ENCODE measurements at places on chromosomes 1 and 21. TPM values are rescaled to one million over a fixed set of nuclear protein-coding genes. Genes with fewer than 3 reads are reported as not detected.

The REN gene
- total RNA-seq: not detected

DNA sequence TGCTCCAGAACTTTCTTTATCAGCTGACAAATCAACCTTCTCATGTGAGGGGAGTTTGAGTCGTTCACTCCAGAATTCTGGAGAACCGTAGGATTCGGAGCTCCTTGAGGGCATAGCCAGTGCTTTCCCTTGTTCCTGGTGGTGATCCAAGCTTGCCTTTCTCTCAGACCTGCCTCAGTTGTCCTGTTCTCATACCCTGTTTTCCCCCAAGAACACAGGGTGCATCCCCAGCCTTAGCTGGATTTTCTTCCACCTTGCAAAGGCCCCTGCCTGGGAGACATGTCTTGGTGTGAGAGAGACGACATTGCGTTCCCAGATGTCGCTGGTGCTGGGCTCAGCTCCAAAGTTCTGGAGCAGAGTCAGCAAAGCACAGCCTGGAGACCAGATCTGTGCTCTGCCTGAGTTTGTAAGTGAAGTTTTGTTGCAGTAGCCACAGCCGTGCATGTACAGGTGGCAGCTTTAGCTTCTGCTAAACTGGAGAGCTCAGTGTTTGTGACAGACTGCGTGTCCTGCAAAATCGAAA is 40.0 kb downstream of the ABCG1 start:
- H3K27me3 ChIP-seq: no peaks in the 10 kb centered on the region
- H3K27ac ChIP-seq: no peak overlapping the region
- H3K36me3 ChIP-seq: no peaks in the 10 kb centered on the region
- no peak overlapping the region for H3K4me3 ChIP-seq
- H3K4me1 ChIP-seq: peaks cover 16% of the 10 kb centered on the region

The ADORA1 gene
- 3.2 TPM for total RNA-seq

- H3K4me3 ChIP-seq: no peak overlapping the region
- no peak overlapping the region for H3K27ac ChIP-seq
- no peak for DNase-seq
- no peaks in the 10 kb centered on the region for H3K36me3 ChIP-seq
Measured at GRCh38 chr1:9435153-9435636, 104.1 kb upstream of the SLC25A33 start.

The HPCAL4 gene
- 0.13 TPM for total RNA-seq

- H3K4me3 ChIP-seq: peak overlapping the region; percentile 74
- peaks cover 44% of the 10 kb centered on the region for H3K27me3 ChIP-seq
Measured at GRCh38 chr1:1116701-1117468, 996 bp upstream of the C1orf159 start.

The PADI3 gene
- 2.0 TPM for total RNA-seq

DNA sequence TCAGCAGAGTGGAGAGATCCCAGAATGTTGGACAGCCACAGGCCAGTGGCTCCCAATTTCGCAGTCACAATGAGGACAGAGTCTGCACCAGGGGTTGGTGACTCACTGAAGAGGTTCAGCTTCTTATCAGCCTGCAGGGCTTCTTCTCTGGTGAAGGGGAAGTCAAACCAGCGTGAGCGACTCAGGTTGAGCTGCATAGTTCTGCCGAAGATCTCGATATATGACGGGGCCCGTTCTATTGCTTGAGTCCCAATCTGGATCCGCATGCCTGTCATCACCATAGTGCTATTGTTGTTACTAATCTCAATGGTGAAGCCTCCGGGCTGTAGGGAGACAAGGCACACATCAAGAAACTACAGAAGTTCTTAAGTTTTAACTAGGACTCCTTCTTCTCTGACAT is 58.5 kb downstream of the UBR4 start:
- peaks cover 24% of the 10 kb centered on the region for H3K36me3 ChIP-seq
- no peak for DNase-seq
- no peaks in the 10 kb centered on the region for H3K27me3 ChIP-seq
- H3K4me1 ChIP-seq: no peaks in the 10 kb centered on the region
- H3K4me3 ChIP-seq: no peak overlapping the region
- no peak overlapping the region for H3K27ac ChIP-seq

- no peaks in the 10 kb centered on the region for H3K36me3 ChIP-seq
- no peak overlapping the region for H3K4me3 ChIP-seq
- peaks cover 15% of the 10 kb centered on the region for H3K4me1 ChIP-seq
- DNase-seq: no peak
- H3K27me3 ChIP-seq: no peaks in the 10 kb centered on the region
- H3K27ac ChIP-seq: no peak overlapping the region
Measured at GRCh38 chr1:62954758-62955157, 170.8 kb downstream of the ATG4C start.

GRCh38 chr1:9265037-9265436 is 27.7 kb upstream of the SPSB1 start:
- no peaks in the 10 kb centered on the region for H3K36me3 ChIP-seq
- no peak for DNase-seq
- H3K27ac ChIP-seq: no peak overlapping the region
- H3K4me3 ChIP-seq: no peak overlapping the region
- H3K4me1 ChIP-seq: peaks cover 9% of the 10 kb centered on the region

- H3K27me3 ChIP-seq: peaks cover 97% of the 10 kb centered on the region
- H3K36me3 ChIP-seq: no peaks in the 10 kb centered on the region
- H3K4me3 ChIP-seq: peak overlapping the region; percentile 95
- no peak overlapping the region for H3K27ac ChIP-seq
- peaks cover 8% of the 10 kb centered on the region for H3K4me1 ChIP-seq
Measured at GRCh38 chr1:20486457-20487235, 636 bp upstream of the CAMK2N1 start.

DNA sequence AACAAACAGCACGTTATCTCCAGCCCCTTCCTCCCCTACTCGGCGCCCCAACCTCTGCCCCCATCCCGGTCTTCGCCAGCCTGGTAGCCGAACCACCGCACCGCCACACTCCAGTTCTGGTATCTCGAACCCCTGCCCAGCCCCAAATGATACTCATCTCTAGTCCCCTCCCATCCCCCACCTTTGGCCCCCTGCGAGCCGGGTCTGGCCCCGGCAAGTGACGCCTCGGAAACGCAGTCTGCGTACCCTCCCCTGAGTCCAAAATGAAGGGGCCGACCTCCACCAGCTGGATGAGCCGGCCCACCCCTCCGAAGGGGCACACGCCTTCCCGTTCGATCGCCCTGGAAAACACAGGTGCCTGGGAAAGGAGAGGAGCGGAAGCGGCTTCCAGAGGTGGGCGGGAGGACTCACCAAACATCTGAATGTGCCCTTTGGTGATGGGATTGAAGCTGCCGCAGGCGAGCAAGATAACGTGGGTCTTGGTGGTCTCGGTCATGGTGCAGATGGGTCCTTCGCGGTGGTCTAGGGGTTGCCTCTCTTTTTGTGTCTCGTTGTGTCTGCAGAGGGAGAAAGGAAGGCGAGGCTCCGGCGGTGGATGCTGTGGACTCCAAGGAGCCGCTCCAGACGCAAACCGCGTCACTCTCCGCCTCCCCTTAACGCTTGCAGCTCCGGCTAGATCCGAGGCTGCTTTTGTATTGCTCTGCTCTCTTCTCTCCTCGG is at the start of gene NMNAT2:
Gene NMNAT2, minus strand, starts transcription at position 609 of the 720 bp plus-strand sequence. Its CDS starts 113 bp downstream, at position 496.
- DNase-seq: peak; percentile 78
- H3K36me3 ChIP-seq: no peaks in the 10 kb centered on the region
- peaks cover 39% of the 10 kb centered on the region for H3K27me3 ChIP-seq
- H3K27ac ChIP-seq: no peak within 1 kb of the TSS

The NTNG1 gene
- total RNA-seq: 0.62 TPM

DNA sequence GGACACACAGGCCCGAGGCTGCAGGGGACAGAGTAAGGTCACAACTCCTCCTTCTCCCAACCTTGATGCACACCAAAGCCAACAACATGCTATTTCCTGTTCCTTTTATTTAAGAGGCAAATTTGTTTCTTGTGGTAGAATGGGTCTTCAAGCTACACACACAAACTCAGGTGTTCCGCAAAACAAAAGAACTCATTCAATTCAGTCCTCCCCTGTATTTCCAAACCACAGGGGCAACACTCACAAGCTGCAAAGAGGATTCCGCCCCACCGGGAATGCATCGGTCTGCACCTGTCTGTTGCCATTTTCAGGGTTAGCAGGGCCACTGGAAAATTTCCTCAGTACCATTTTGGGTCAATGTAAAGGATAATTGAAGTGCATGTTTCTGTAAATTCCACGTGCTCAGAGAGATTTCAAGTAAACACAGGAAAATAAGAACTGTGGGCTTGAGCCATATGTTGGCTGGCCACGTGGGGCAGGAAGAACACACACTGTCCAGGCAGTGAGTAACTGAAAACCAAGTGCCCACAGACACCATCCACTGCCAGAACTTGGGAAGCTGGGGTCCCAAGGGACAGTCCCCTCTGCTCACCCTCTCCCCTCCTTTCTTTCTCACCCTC is 145.2 kb upstream of the ERG start:
- DNase-seq: no peak
- no peak overlapping the region for H3K4me3 ChIP-seq

DNA sequence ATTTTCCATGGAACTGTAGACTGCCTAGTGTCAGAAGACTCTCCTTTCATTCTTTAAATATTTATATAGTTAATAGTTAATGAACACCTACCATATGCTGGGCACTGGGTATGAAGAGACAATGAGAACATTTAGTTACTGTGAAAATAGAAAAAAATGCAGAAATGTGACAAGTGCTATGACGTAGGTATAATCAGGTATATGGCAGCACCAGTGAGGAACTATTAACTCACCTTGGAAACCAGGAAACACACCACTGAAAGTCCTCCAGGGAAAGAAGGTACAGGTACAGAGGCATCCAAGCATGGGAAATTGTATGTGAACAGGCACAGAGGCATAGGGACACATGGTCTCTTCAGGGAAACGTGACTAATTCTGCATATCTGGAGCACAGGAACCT is 42.3 kb downstream of the DPT start:
- no peaks in the 10 kb centered on the region for H3K27me3 ChIP-seq
- DNase-seq: no peak
- H3K4me1 ChIP-seq: no peaks in the 10 kb centered on the region
- no peaks in the 10 kb centered on the region for H3K36me3 ChIP-seq
- H3K27ac ChIP-seq: no peak overlapping the region

The RHBG gene
- total RNA-seq: not detected

The CHODL gene
- 1.6 TPM for total RNA-seq

The HES3 gene
- total RNA-seq: 22.2 TPM

The DMBX1 gene
- total RNA-seq: 0.06 TPM

DNA sequence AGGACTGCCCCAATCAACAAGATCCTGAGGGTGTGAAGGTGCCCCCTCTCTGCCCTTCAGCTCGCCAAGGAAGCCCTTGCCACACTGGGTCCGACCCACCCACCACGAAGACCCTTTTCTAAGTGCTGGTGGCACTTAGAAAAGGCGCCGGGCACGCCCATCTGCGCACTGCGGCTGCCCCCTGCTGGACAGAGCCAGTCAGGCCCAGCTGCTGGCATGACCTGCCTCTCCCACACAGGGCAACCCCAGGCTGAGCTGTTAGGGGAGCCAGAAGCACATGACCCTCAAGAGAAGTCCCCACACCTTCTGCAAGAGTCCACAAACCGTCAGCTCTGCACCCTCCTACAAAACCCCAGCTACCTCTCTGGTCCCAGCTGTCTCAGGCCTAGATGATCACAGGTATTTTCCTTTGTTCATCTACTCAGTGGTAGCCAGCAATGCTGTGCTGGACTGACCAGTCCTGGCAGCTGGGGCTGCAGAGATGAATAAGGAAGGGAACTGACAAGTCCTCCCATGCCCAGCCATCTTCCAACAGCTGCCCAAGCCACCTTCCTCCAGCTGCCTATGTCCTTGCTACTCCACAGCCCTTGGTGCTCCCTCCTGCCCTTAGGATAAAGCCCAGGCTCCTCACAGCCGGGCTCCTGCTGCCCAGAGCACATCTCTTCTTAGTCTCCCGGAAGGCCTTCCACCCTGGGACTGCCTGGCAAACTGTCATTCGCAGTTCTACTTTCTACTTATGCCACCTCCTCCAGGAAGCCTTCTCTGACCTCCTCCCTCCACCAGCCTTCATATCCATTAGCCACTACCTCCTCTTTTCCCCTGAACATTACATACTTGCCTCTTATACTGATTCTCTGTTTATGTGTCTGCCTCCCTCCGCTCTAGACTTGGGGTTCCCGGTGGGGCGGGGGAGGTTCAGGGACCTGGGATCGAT is 39.8 kb upstream of the ZC3H12A start:
- no peak overlapping the region for H3K27ac ChIP-seq
- H3K27me3 ChIP-seq: no peaks in the 10 kb centered on the region
- H3K4me1 ChIP-seq: peaks cover 17% of the 10 kb centered on the region

DNA sequence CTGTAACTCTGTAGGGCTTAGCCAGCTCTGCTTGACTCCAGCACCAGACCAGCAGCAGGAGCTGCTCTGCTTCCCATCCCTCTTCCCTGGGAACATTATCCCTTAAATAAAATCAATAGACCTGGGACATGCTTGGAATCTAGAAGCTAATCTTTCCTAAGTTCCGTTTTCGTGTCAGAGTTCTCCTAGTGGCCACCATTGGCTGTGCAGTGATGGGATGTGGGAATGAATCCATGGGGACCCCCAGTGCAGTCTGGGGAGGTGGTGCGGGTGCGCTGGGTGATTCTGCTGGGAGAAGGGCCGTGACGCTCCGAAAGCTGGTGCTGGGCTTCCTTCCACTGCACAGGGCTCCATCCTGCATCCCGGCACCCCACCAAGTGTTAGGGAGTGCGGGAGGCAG is 202.7 kb downstream of the CAMTA1 start:
- H3K4me3 ChIP-seq: no peak overlapping the region
- H3K4me1 ChIP-seq: peaks cover 53% of the 10 kb centered on the region
- no peak overlapping the region for H3K27ac ChIP-seq
- H3K27me3 ChIP-seq: no peaks in the 10 kb centered on the region
- no peak for DNase-seq

The KCNT2 gene
- 29.8 TPM for total RNA-seq

GRCh38 chr1:29358183-29358582 is 121.9 kb downstream of the PTPRU start:
- H3K4me3 ChIP-seq: no peak overlapping the region
- no peak for DNase-seq
- no peak overlapping the region for H3K27ac ChIP-seq
- H3K27me3 ChIP-seq: no peaks in the 10 kb centered on the region

GRCh38 chr1:33319949-33320618 is 814 bp downstream of the A3GALT2 start:
- no peaks in the 10 kb centered on the region for H3K36me3 ChIP-seq
- no peak overlapping the region for H3K4me3 ChIP-seq
- H3K4me1 ChIP-seq: peaks cover 7% of the 10 kb centered on the region
- no peak overlapping the region for H3K27ac ChIP-seq
- no peak for DNase-seq

- no peaks in the 10 kb centered on the region for H3K27me3 ChIP-seq
- no peaks in the 10 kb centered on the region for H3K36me3 ChIP-seq
- DNase-seq: no peak
- H3K27ac ChIP-seq: no peak overlapping the region
- H3K4me3 ChIP-seq: no peak overlapping the region
Measured at GRCh38 chr1:101003012-101003650, 22.5 kb downstream of the DPH5 start.

- no peaks in the 10 kb centered on the region for H3K4me1 ChIP-seq
- H3K4me3 ChIP-seq: no peak overlapping the region
- H3K27ac ChIP-seq: no peak overlapping the region
- DNase-seq: no peak
Measured at GRCh38 chr1:46192171-46192570, 6.1 kb downstream of the POMGNT1 start.

The GRIK1 gene
- total RNA-seq: 0.37 TPM
